ENCODE measurements at places on chromosomes 13 and 19.
A peak's percentile ranks its signal among the peaks of the same experiment; 100 is the strongest.

DNA sequence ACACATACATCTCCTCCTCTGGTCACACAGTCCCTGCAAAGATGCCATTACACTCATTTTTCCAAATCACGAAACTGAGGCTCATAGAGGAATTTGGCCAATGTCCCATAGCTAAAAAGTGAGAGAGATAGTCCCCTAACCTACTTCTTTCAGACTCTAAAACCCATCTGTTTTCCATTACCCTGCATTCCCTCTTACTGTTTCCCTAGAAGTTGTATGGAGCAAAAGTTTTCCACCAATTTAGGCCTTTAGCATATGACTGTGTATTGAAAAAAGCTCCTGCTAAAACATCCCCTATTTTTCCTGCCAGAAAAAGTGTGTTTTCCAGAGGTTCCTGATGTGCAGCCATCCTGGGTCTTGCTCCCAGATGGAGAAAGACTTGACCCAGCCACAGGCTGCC, 16.3 kb downstream of the SERP2 start:
- DNase-seq, result no peak

DNA sequence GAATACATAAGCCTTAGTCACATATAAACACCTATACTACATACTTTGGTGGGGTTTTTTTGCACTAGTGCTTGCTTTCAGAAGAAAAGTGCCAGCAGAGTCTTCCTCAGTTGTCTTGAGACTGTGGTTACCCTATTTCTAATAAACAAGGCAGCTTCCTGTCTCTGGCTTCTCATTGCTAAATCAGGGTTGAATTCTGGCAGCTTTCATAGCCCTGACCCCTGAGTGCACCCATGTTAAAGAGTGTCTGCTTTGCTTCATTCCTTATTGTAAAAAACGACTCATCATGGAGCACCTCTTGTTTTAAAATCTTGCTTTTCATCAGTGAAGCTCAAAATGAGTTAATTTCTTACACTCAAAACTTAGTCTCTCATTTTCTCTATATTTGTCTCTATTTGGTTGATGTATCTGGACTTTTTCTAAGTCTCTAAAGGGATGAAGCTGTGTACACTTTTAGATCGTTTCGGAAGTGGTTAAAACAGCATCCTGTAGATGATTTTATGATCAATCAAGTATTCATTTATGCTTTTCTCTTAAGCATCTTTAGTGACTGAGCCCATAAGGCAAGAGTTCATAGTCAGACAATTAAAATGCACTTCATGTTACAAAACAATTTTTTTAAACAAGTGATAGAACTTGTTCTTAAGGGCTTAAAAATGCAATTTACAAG, 72.1 kb downstream of the KLF12 start:
- peak; percentile 61 for DNase-seq

DNA sequence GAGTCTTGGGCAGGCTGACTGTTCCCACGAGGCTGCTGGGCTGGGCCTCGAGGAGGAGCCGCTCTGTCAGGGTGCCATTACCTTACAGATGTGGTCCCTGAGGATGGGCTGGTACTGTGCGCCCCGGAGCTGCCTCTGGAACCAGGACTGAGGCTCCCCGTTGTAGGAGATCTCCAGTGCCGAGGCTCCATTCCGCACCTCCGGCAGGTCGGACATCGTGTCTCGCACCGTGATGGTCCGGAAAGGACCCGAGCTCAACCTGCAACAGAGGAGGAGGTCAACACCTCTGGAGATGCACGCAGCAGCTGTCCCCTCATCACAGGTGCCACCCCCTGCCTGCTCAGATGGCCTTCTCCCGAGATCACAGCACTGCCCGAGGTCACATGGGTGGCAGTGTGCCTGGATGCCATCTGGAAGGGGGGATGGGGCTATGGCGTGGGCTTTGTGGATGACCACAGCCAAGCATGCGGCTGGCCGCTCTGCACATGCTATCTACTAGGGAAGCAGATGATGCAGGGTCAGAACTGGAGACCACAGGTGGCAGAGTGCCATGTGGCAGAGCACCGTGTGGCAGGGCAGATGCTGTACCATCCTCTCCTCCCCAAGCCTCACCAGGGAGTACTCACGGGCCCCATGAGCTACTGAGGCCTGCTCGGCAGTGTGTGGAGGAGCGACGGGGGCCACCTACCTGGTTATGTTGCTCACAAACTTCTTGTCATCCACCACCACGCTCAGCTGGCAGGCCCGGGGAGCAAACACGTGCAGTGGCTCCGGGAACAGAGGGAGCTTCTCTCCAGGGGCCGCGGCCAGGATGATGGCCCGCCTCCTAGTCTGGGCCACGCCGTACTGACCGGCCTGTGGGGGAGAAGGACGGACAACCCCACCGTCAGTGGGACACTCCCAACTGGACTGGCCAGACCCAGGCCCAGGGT, 18.3 kb upstream of the EIF3G start:
- DNase-seq, result no peak

DNA sequence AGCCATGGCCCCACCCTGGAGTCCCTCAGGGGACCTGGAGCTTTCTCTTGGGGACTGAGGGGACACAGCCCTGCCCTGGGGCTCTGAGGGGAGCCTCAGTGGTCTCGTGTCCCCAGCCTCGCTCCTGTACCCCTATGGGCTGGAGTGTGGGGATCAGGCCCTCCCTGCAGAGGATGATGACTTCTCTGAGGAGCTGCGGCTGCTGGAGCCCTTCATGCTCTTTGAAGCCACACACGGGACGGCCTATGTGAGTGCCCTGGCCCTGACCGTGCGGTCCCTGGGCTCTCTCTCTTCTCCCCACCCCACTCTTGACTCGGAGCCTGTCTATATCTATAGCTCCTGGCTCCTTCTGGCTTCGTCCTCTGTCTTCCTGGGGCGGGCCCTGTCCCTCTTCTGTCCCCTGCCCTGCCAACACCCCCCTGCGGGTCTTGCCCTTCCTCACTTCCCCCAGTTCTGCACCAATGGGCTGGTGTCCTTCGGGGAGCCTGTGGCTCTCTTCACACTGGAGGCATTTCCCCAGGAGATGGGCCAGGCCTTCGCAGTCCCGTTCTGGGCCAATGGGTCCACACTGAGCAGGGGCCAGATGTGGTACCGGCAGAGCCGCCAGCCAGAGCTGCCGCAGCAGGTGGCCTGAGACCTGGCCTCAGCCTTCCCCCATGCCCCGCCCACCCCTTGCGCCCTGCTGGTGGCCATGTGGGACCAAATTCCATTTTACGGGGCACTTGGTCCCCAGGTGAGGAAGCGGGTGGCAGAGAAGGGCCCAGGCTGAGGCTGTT, 33.1 kb downstream of the HPN start:
- DNase-seq, result no peak

DNA sequence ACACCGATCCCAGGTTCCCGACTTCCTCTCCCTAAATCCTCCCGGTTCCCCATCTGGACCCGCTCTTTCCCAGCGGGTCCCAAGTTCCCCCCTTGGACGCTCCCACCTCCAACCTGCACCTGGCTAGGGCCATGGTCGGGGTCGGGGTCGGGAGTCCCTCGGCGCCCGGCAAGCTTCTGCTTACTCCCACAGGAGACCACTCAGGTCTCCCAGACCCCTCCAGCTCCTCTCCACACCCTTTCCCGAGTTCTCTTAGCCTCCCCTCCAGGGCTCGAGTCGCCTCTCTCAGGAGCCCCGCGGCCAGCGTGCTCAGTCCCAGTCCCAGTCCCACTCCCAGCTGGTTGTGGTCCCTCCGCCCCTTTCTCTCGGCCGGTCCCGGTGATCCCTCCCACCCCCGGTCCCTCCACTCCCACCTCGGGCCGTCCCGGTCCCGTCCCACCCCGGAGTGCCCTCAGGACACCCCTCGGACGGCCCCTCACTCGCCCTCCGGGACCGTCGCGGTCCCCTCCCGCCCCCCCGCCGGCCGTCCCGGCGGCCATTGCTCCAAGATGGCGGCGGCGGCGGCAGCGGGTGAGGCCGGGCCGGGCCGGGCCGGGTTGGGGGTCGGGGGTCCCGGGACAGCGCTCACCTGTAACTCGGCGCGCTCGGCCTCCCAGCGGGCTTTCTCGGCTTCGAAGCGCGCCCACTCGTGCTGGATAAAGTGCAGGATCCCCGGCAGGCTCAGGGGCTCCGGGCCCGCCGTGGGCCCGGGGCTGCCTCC, at the start of gene FKRP:
Gene FKRP, plus strand, starts transcription at position 537 of the 760 bp plus-strand sequence. CDS start 9,394 bp downstream, outside the sequence.
- DNase-seq, result no peak

DNA sequence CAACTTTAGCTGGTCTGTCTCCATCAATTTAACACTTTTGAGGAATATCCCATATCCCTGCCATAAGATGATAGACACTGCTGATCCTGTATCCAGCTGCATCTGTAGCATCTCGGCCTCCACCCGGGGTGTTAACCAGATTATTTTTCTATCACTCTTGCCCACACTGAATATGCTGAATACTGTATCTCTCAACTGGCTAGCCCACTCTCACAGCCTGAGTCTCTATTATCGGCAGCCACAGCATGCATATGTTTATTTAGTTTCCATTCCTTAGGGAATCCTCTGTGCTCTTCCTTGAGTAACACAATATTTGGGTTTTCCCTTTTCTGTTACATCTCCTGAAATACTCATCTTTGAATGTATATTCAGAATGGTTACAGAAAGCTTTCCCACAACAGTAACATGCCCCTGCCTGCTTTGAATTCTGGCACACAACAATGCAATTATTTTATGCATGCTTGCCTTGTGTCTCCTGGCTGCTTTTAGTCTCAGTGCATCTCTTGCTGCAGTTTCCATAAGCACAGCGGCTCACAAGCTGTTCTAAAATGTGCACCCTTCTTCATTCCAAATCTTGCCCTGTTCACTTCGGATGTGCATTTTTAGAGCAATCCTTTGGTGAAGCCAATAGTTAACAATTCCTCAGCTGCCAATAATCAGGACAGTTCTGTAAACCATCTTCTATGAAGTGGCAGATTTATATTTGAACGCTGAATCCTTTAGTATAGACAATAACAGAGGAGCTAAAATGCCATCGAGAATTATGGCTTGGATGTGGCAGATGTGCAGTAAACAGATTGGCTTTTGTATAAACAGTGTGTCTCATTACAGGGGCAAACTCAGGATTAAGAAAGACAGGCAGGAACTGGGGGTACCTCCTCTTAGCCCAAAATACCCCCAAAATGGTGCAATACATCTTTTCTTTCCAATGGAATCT, 261.9 kb upstream of the SOX21 start:
- DNase-seq, result no peak

Data from muscle of back (tissue), 13 donors.